ENCODE measurements at places on chromosomes 16 and 17.

GRCh38 chr17:73317513-73318426, 6.0 kb upstream of the CDC42EP4 start:
- H3K27ac ChIP-seq = peak overlapping the region; percentile 9
- no peaks in the 10 kb centered on the region for H3K27me3 ChIP-seq
- H3K4me1 ChIP-seq = peaks cover 17% of the 10 kb centered on the region
- H3K36me3 ChIP-seq = no peaks in the 10 kb centered on the region
- H3K4me3 ChIP-seq = no peak overlapping the region
- DNase-seq = no peak

DNA sequence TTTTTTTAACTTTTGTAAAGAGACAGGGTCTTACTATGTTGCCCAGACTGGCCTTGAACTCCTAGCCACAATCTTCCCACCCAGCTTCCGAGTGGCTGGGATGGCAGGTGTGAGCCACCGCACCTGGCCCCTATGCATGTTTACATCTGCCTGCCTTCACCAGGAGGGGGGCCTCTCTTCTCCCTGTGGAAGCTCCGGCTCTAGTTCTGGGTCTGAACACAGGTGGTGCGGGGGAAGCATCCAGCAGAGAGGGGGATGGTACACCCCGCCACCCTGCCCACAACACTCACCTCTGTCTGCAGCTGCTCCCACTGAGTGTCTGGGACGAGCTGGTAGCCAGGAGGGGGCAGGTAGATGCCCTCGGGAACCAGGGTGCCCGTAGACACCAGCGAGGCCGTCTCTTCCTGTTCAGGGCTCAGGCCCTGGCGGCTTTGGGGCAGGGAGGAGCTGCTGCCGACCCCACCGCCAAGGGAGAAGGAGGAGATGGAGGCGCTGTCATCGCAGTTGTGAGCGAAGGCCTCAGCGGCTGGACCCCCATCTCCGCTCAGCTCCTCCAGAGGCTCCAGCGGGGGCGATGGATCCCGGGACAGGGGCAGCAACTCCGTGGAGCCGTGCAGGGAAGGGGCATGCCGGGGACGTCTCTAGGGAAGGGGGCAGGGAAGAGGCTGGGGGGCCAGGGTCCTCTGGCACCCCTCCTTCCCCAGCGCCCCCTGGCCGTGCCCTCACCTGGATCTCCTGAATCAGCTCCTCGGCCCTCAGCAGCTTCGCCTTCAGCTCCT, 10.9 kb downstream of the RABEP2 start:
- DNase-seq = no peak
- H3K4me1 ChIP-seq = no peaks in the 10 kb centered on the region
- H3K27me3 ChIP-seq = no peaks in the 10 kb centered on the region

DNA sequence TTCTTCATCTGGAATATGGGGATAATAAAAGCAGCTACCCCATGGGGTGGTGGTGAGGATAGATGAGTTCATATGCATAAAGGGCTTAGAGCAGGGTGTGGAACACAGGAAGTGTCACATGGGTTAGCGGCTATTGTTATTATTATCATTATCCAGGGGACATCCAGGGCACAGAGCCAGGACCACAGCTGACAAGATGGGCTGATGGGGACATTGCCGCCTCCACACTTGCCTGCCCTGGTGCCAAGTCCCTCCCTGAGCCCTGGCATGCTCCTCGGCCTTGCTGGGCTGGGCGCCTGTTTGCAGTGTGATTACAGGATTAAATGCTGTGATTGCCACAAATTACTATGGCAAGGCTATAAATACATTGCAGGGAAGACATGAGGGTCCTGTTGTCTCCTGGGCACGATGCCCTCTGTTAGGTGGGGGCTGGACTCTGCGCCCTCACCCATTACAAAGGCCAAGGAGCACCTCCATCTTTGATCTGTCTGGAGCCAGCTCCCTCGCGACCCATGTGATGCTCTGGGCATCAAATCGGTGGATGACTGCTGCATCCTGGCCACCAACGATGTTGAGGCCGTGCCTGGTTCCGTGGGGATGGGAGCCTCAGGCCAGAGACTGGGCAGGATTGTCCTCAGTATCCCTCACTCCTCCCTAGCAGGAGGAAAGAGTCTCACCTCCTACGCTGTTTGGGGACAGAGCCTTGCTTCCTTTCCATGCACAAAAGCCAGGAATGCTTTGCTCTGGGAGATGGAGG, 43.2 kb downstream of the PIMREG start:
- no peak overlapping the region for H3K27ac ChIP-seq
- no peak overlapping the region for H3K4me3 ChIP-seq
- peaks cover 17% of the 10 kb centered on the region for H3K36me3 ChIP-seq
- DNase-seq = no peak
- H3K4me1 ChIP-seq = no peaks in the 10 kb centered on the region

- H3K27ac ChIP-seq = no peak overlapping the region
- H3K4me1 ChIP-seq = no peaks in the 10 kb centered on the region
- no peak for DNase-seq
- H3K4me3 ChIP-seq = no peak overlapping the region
- H3K27me3 ChIP-seq = no peaks in the 10 kb centered on the region
Observed at GRCh38 chr16:71258372-71258771, 27.9 kb upstream of the HYDIN start.

DNA sequence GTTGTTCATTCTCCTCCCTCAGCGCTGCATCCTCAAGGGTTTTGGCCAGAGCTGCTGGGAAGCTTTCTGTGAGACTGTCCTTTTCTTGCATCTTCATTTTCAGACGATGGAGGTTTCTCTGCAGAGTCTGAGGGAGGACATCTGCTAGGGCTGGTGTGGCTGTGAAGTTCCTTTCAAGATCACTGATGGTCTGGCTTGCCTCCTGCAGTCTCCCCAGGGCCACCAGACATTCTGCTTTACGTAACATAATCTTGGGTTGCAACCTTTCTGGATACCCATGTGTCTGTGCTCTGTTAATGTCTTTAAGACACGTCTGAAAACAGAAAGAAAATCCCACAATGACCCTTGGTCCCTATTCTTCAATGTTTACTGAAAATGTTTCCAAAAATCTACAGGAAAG, 29.0 kb downstream of the SMYD4 start:
- H3K27me3 ChIP-seq = no peaks in the 10 kb centered on the region
- H3K4me1 ChIP-seq = peaks cover 11% of the 10 kb centered on the region
- DNase-seq = peak; percentile 26
- no peak overlapping the region for H3K27ac ChIP-seq
- no peak overlapping the region for H3K4me3 ChIP-seq

DNA sequence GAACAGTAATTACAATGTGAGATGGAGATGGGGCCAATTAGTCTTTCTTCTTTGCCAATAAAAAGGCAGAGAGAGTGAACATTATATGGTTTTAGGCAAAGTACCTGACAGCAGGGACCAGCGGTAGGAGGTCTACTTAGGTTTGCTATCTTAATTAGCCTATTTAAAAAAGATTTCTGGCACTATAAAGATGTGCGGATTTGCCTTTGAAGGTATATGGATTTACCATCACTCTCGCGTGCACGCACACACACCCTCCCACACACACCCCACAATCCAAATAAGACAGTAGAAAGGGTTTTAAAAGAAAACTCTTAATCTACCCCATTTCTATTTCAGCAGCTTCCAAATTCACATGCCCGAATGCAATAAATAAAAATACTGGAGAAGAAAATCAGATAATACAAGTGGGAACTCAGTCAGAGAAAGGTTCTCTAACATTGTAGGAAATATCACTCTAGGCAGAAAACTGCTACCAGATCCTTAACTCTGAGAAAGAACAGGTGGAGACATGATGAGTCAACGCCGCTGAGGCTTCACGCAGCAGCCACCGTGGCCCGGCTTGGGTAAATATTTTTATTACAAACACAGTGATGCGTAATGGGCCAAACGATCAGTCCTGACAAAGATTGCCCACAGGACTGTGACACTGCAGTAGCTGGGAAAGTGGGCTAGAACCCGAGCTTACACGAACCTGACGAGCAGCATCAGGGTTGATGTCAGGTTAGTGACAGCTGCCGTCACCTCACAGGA, 66.6 kb upstream of the AXIN2 start:
- peak; percentile 79 for DNase-seq
- peak overlapping the region; percentile 39 for H3K27ac ChIP-seq
- no peaks in the 10 kb centered on the region for H3K27me3 ChIP-seq
- H3K36me3 ChIP-seq = no peaks in the 10 kb centered on the region
- H3K4me3 ChIP-seq = no peak overlapping the region

GRCh38 chr17:15393414-15393813, 52.0 kb upstream of the TEKT3 start:
- peaks cover under 1% of the 10 kb centered on the region for H3K4me1 ChIP-seq
- no peaks in the 10 kb centered on the region for H3K36me3 ChIP-seq
- no peaks in the 10 kb centered on the region for H3K27me3 ChIP-seq
- no peak overlapping the region for H3K27ac ChIP-seq

DNA sequence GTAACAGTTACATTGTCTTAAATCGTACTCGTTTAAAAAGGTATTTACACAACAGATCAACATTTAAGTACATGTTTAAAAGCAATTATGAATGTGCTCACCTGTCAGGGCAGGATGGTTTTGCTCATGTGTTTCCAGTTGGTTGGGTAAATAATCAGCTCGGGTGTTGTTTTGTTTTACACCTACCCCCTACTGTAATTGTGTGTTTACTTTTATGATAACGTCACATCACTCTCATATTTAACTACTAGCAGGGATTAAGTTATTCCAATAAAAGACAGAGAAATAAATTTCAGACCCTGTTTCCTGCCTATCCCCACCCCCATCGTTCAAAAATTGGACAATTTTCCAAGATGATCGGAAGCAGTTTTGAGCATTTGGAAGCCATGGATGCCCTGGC, 390.2 kb downstream of the SEC14L1 start:
- H3K36me3 ChIP-seq = no peaks in the 10 kb centered on the region
- DNase-seq = no peak
- no peaks in the 10 kb centered on the region for H3K4me1 ChIP-seq
- no peak overlapping the region for H3K27ac ChIP-seq
- H3K4me3 ChIP-seq = no peak overlapping the region
- no peaks in the 10 kb centered on the region for H3K27me3 ChIP-seq

DNA sequence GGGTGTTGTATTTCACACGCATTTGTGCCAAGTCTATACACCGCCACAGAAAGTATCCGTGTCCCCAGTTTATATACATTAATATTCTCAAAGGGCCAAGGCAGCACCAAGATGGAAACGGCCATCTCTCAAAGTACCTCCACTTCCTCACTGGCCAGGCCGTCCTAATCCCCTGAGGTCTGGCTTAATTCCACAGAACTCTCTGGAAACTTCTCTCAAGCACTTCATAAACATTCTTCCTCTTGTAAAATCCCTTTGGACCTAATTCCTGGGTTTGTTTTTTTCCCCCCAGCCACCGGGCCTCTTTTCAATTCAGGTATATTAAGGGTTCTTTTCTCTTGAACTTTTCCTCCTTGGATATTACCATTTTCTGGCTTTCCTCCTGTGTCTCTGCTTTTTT, 5.1 kb upstream of the ERN1 start:
- no peaks in the 10 kb centered on the region for H3K27me3 ChIP-seq
- no peaks in the 10 kb centered on the region for H3K36me3 ChIP-seq
- no peak overlapping the region for H3K27ac ChIP-seq
- DNase-seq = no peak
- no peak overlapping the region for H3K4me3 ChIP-seq

DNA sequence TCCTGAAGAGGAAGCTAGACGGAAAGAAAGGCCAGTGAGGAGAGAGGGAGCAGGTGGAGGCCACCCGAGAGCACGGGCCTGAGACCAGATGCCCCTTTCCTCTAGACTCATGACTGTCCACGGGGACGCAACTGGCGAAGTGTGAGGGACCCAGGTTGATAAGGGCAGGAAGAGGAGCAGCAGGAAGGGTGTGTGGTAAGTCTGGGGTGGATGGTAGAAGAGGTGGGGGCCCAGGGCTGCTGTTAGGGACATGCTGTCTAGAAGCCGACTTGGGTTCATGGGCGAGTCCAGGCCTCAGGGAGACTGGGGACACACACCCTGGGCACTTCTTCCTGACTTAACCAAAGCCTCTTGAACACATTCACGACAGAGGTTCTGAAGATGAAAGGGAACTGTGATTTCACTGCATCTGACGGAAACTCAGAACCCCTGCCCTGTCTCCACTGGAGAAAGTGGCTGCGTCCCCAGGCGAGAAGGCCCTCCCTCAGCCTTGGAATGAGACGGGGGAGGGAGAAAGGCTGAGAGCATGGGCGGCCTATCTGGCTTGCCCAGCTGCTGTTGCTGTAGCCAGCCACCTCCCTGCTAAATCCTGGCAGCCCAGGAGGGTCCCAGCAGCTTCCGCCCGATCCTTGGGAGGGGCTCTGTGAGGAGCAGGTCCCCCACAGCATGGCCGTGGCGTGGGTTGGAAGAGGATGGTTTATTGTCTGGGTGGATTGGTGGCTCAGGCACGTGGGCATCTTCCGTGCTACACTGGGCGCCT, 6.0 kb downstream of the HIC1 start:
- peaks cover 63% of the 10 kb centered on the region for H3K4me1 ChIP-seq
- peak; percentile 57 for DNase-seq
- H3K27me3 ChIP-seq = no peaks in the 10 kb centered on the region
- peaks cover 62% of the 10 kb centered on the region for H3K36me3 ChIP-seq
- peak overlapping the region; percentile 90 for H3K27ac ChIP-seq
- no peak overlapping the region for H3K4me3 ChIP-seq

- no peaks in the 10 kb centered on the region for H3K4me1 ChIP-seq
- peaks cover 3% of the 10 kb centered on the region for H3K36me3 ChIP-seq
- H3K27me3 ChIP-seq = no peaks in the 10 kb centered on the region
- no peak for DNase-seq
- no peak overlapping the region for H3K27ac ChIP-seq
Observed at GRCh38 chr16:56793492-56793891, 63.6 kb downstream of the NUP93 start.

- peak; percentile 22 for DNase-seq
- no peak overlapping the region for H3K27ac ChIP-seq
- H3K27me3 ChIP-seq = no peaks in the 10 kb centered on the region
Observed at GRCh38 chr16:78462288-78463208, 363.1 kb downstream of the WWOX start.
